ENCODE measurements at places on chromosomes 11 and 22. TPM values are rescaled to one million over a fixed set of nuclear protein-coding genes. Genes with fewer than 3 reads are reported as not detected.

DNA sequence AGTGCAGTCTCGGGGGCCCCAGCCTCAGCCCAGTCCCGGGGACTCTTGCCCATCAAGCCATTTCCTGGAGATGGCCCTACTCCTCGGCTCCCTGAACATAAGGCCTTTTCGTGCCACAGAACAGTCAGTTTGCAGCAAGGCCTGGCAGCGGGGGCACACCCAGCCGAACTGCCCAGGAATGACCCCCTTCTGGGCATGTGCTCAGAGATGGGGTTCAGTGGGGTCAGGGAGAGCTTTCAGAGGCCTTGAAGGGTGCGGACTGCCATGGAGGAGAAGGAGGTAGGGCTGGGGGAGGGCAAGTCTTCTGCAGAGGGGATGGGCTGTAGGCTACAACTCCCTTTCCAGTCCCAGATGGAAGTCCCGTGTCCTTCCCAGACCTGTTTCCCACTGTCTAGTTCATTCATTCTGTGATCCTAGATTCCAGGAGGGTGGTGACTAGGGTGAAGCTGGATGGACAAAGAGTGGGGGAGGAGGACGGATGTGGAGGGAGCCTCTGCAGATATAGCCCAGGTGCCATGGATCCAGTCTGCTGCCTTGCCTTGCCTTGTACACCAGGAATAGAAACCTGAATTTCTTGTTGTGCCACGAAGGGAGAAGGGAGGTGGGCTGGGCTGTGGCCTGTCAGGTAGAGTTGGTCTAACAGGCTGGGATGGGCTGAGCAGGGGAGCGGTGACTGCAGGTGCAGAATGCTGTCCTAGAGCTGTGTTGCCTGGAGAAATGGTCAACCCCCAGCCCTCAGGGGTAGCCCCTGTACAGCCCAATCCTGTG, 14.2 kb upstream of the OMP start:
- no peak for DNase-seq

GRCh38 chr11:124745835-124746620, 6.0 kb downstream of the VSIG2 start:
- DNase-seq, result peak; percentile 69

DNA sequence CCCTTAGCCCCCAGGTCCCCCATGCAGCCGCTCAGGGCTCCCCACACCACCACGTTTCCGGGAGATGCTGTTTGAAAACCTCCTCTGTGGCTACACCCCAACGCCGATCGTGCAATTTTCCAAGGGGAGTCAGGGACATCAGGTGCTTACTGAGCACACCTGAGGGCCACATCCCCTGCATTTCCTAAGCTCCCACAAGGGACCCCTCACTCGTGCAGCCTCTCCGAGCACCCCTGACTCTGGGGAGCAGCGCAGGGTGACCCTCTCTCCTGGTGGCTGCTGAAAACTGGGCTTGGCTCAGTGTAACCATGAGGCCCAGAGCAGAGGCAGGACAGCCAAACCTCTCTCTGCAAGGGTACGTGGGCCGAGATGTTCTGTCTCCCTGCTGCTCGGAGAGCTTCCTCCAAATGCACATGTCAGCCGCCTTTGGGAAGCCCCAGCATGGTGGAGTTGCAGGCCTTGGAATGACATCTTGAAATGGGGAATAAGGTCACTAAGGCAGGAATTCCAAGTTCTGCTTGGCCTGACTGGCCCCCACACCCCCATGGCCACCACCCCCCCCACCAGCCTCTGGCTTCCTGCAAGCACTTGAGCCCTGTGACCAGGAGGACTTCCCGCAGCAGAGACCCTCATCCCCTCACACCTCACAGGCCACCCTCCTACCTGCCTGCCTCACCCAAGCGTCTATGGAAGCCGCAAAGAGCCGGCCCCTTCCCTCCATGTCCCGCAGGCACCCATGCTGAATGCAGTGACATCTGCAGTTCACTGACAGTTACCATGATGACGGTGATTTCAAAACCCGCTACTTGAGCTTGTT, 257.4 kb downstream of the BRD1 start:
- no peak for DNase-seq

GRCh38 chr22:29040385-29041275, 21.0 kb downstream of the C22orf31 start:
- peak; percentile 73 for DNase-seq

DNA sequence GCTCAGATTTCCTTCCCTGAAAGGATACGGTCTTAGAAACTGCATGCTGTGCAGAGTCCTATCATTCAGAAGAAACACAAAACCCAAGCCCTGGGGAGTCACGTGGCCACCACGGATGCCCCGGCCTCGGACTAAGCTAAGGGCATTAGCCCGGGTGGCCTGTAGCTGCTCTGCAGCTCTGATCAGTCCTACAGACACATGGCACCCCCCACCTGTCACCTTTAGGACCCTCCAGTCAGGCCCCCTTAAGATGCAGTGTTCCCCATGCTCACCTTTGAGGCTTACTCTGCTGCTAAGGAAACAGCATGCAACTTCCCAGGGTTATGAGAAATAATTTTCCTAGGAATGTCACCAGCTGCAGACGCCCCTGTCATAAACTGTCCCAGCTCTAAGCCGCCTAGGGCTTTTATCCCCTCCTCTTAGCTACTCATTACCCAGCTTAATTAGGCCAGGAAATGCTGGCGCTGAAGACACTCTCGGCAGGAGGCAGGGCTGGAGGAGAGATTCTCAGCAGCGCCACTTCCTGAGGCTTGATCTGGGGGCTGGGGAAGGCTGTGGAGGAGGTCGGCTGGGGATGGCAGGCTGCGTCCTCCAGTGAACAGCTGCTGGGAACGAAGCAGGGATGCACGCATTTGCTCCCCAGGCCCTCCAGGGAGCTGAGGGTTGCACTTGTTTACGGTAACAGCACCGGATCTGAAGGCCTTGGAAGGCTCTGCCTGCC, 47.2 kb upstream of the ADA2 start:
- no peak for DNase-seq

DNA sequence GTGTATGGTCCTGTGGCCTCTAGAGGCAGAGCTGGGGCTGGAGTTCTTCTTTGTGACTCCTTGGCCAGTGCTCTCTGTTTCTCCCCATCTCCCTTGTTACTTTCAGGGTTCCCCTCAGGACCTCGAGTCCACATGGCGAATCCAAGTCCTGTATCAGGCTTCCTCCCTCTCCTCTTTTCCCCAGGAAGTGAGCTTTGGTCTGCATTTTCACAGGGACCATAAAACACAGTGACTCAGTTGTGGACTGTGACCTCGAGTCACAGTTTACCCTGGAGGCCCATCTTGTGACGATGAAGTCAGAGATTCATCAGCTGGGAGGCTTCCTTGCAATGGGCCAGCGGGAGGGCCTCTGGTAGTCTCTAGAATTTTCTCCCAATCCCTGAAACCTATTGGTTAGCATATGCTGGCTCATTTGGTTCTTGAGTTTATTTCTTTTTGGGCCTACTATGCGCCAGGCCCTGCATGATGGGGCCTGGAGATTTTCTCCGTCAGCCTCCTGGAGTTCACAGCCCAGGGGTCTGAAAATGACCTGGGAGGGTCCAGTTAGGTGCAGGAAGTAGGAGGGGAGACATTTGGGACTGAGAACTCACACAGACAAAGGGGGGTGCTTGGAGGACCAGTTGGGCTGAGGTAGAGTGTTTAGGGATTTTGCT, 100.8 kb downstream of the KIAA1671 start:
- DNase-seq, result no peak

GRCh38 chr11:70073871-70074371, 4.2 kb upstream of the ANO1 start:
- DNase-seq, result no peak

- no peak for DNase-seq
These were observed 101.6 kb upstream of the USP47 start for GRCh38 chr11:11740073-11740702.

- no peak for DNase-seq
These were observed 241.3 kb upstream of the LARGE1 start for GRCh38 chr22:34161431-34162123.

DNA sequence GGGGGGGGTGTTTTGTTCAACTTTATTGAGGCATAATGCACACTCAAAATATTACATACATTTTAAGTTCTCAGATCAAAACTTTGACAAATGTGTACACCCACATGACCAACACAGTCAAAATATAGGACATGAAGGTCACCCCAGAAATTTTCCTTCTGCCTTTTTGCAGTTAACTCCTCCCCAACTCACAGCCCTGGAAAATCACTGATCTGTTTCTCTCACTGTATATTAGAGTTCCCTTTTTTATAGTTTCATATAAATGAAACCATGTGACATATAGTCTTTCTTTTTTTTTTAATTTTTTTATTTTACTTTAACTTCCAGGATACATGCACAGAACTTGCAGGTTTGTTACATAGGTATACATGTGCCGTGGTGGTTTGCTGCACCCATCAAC, 4.6 kb downstream of the TMPRSS5 start:
- DNase-seq, result no peak

- peak; percentile 50 for DNase-seq
These were observed 52.8 kb downstream of the MYH9 start for GRCh38 chr22:36334821-36335603.

DNA sequence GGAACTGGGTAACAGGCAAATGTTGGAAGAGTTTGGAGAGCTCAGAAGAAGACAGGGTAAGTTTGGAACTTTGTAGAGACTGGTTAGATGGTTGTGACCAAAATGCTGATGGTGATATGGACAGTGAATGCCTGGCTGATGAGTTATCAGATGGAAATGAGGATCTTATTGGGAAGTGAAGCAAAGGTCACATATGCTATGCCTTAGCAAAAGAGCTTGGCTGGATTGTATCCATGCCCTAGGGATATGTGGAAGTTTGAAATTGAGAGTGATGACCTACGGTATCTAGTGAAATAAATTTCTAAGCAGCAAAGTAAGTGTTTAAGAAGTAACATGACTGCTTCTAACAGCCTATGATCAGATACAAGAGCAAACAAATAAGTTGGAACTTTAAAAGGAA, 17.8 kb downstream of the BBOX1 start:
- no peak for DNase-seq

DNA sequence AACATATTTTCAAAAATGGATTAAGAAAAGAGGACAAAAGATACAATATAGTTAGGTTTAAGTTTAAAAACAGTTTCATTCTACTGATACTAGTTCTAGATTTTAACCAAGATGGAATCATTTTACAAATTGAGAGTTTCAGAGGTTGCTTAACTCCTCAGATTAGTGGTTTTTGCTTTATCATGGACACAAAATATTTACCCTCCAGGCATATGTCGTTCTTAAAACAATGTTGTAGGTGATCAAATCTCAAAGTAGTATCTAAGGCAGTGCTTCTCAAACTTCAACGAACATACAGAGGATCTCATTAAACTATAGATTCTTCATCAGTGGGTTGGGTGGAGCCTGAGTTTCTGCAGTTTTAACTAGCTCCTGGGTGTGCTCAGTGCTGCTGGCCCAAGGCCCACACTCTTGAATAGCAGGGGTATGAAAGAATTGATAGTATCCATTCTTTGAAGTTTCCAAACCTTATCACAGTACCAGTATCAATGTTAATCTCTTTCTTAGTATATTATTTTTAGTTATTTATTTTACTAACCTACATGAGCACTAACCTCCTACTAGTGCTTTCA, 48.0 kb downstream of the YAP1 start:
- DNase-seq, result peak; percentile 9

GRCh38 chr11:123478352-123478987, 48.4 kb downstream of the GRAMD1B start:
- peak; percentile 61 for DNase-seq

DNA sequence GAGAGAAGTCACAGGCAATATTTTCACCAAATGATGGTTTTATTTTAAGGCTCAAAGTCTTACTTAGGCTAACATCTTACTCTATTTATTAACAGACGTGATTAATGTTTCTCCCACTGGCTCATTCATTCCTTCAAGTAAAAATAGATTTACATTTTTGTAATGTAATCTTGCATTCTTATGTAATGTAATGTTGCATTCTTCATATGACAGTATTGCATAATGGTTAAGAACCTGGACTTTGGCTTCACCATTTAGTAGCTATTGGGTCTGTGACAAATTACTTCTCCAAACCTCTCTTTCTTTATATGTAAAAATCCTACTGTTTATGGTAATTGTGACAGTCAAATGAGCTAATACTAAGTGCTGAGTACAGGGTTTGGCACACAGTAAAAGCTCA, 3.3 kb upstream of the DIXDC1 start:
- no peak for DNase-seq

GRCh38 chr22:44458044-44459020, 39.7 kb downstream of the RTL6 start:
- no peak for DNase-seq

- no peak for DNase-seq
These were observed 13.9 kb downstream of the MGAT3 start for GRCh38 chr22:39470451-39471291.

DNA sequence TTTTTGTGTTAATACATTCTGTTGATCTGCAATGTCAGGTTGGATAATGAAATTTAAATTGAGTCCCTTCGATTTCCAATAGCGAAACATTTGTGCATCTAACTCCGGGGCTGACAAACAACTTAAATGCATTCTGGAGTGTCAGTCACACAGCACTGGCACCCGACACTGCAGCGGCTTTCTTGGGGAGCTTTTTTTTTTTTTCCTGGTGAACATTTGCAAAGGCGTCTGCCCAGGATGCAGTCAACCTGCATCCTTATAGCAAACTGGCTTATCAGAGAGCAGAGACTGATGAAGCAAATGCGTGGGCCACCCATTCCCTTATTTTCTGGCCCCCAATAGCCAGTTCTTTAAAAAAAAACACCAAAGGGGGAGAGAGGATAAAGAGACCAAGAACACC, 1167.7 kb downstream of the LRRC4C start:
- DNase-seq, result no peak

DNA sequence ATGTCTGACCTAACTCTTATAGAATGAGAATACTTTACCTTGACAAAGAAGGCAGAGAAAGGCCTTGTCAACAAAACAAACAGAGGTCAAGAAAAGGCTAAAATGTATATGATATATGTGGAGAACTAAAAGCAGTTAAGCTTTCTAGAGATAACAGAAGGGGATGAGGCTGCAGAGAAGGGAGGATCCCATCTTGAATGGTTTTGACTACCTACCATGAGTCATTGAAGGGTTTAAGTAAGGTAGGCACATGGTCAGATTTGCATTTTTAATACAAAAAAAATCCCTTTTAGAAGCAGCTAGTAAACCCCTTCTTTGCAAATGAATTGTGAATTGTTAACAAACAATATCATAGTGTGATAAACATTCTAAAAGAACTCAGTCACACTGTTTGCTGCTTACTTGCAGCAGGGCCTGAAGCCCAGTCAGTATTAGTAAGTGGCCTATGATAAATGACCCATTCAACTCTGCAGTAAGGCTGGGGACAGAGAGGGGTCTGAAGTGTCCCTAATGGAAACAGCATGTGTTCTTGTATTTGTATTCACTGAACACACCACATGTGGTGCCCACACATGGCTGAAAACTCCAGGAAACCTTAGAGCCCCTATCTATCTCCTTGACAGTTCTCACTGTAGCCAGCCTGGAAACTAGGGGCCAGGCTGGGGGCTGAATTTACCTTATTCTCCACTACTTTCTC, 328.8 kb upstream of the PITPNB start:
- DNase-seq, result no peak

- no peak for DNase-seq
These were observed 377.3 kb downstream of the FAM181B start for GRCh38 chr11:82356316-82356715.

- DNase-seq, result no peak
These were observed 9.4 kb downstream of the DRD2 start for GRCh38 chr11:113465786-113466185.

CCDC83 gene
- not detected for total RNA-seq

GAL3ST1 gene
- total RNA-seq, result 1.4 TPM

OR51B5 gene
- total RNA-seq, result 0.78 TPM

SNX15 gene
- total RNA-seq, result 36.4 TPM

ZC3H7B gene
- total RNA-seq, result 77.7 TPM

UPK2 gene
- not detected for total RNA-seq

CCDC73 gene
- total RNA-seq, result not detected

MMP3 gene
- total RNA-seq, result not detected

STK33 gene
- total RNA-seq, result 34.4 TPM

TTC12 gene
- total RNA-seq, result 38.7 TPM

B4GAT1 gene
- 67.2 TPM for total RNA-seq

KCTD14 gene
- total RNA-seq, result 13.2 TPM

NEAT1 gene
- 649 TPM for total RNA-seq

All from thyroid gland (tissue), 4 donors.